IMR-90 (cell line): ENCODE measurements at places on chromosomes 6 and 20. TPM values are rescaled to one million over a fixed set of nuclear protein-coding genes. Genes with fewer than 3 reads are reported as not detected.
A peak's percentile ranks its signal among the peaks of the same experiment; 100 is the strongest.

Gene SEL1L2
- not detected in 2 replicates for polyA plus RNA-seq

GRCh38 chr6:137105375-137105774, 60.6 kb upstream of the IL20RA start:
- DNase-seq, result no peak

DNA sequence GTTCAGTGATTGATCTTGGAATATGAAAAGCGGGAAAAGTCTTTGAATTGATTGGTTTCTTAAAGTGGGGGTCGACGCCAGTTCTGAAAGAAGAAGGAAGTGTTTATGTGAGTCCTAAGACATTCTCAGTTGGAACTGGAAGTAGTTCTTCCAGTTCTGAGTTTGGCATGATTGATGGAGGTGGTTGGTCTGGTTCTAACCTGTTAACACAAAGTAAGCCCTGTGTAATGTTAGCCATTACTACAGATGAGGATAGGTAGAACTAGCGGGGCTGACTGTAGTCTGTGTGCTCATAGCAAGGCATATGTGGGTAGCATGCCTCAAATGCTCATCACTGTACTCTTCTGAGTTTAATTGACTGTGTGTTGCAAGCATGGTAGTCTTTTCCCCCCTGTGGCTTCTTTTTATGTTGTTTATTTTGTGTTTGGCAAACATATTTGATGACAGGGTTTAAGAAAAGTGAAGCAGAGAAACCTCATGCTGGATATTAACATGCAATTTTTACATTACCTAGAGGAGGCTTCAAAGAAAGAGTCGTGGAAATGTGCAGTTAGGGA, 24.9 kb downstream of the CITED2 start:
- DNase-seq, result no peak

DNA sequence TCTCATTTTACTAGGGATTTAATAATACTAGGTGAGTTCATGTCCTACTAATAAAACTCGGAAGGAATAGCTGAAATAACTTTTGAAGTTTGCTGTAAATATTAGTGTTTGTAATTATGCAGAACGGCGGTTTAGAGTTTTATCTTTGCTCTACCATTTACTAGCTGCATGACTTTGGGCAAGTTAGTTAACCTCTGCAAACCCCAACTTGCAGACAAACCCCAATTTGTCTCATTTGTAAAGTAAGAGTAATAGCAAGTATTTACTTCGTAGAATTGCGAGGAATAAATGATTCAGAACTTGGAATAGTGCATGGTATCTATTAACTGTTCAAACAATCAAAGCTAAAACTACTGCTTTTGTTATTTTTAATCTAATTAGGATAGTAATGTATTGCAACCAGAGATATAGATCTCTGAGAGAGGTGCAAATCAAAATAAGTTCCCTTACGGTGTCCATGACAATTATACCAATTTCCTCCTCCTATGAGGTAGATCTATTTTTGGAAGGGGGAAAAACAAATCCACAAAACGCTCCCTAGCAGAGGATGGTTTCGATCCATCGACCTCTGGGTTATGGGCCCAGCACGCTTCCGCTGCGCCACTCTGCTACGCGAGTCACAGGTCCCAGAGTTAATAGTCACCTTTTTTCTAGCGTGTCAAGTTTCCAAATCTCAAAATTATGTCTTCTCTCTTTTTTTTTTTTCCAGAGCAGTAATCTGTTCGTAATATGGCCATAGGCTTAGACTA, 35.1 kb upstream of the BTN3A2 start:
- DNase-seq, result peak; percentile 68

- DNase-seq, result no peak
These were observed 8.4 kb downstream of the OR2H2 start for GRCh38 chr6:29593199-29593855.

- no peak for DNase-seq
These were observed 89.8 kb upstream of the MAP3K7 start for GRCh38 chr6:90676516-90677300.
